ENCODE measurements at places on chromosomes 5 and 9.

GRCh38 chr5:127863161-127863560 is 160.0 kb downstream of the CCDC192 start:
- DNase-seq = no peak

DNA sequence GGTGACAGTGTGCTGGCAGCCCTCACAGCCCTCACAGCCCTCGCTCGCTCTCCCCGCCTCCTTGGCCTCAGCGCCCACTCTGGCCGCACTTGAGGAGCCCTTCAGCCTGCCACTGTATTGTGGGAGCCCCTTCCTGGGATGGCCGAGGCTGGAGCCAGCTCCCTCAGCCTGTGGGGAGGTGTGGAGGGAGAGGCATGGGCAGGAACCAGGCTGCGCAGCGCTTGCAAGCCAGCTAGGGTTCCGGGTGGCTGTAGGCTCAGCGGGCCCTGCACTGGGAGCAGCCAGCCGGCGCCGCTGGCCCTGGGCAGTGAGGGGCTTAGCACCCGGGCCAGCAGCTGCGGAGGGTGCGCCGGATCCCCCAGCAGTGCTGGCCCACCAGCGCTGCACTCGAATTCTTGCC is 177.0 kb downstream of the MSX2 start:
- no peak for DNase-seq

DNA sequence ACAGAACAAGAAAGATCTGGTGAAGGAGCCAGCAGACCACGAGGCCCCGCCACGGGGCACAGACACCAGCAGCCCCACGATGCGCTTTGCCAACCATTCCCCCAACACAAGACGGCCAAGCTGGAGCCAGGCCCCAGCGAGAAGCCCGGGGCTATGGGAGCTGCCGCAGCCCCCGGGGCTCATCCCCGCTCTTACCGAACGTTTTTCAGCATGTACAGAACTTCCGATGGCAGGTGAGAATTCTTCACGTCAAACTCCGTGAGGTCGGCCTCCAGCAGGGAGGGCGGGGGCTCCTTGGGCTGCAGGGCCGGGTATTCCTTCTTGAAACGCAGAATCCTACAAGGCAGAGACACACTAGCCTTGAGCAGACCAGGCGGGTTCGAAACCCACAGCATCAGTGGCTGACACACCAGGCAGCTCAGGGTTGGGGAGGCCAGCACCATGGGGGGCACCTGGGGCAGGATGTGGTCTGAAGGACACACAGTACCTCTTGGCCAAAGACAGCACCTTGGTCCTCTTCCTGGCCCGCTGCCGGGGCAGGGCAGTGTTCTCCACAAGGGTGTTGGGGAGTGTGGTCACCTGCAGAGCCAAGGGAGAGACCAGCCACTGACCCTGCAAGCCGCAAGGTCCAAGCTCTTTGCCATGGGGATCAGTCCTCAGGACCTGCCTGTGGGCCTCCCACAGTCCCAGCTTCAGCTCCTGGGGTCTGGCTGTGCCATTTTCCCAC is 6.8 kb downstream of the PNPLA7 start:
- no peak for DNase-seq

DNA sequence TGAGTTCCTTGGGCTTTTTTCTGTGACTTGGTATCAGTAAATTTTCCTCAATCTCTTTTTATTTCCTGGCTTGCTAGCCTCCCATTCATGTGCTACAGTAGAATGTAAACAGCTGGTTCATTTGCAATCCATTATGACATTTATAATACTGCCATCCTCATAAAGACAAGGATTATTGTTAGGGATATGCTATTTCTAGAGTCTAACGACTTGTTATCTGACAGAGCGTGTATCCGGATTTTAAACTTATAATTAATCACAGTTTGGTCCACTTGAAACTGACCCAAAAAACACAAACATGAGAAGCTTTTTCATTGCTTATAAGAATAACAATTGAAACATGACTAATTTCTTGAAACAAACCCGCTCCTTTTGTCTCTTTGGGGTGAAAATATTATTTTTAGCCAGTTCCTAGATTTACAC is 585.8 kb downstream of the TLE4 start:
- DNase-seq = no peak

GRCh38 chr5:36751886-36752285 is 124.7 kb upstream of the NIPBL start:
- DNase-seq = no peak

GRCh38 chr5:7364226-7364875 is 31.6 kb upstream of the ADCY2 start:
- no peak for DNase-seq

GRCh38 chr9:35432076-35432475 is 57.8 kb upstream of the RUSC2 start:
- DNase-seq = no peak

All from stimulated activated CD4-positive, alpha-beta T cell treated with anti-CD3 and anti-CD28 coated beads, Interleukin-1b, Interleukin-23, amount 100 ng/mL, for 24 hours (primary cell).